Uterus (tissue), 4 donors: ENCODE measurements at places on chromosomes 7 and 10. TPM values are rescaled to one million over a fixed set of nuclear protein-coding genes. Genes with fewer than 3 reads are reported as not detected.

GPR15LG gene
- not detected for total RNA-seq

DNA sequence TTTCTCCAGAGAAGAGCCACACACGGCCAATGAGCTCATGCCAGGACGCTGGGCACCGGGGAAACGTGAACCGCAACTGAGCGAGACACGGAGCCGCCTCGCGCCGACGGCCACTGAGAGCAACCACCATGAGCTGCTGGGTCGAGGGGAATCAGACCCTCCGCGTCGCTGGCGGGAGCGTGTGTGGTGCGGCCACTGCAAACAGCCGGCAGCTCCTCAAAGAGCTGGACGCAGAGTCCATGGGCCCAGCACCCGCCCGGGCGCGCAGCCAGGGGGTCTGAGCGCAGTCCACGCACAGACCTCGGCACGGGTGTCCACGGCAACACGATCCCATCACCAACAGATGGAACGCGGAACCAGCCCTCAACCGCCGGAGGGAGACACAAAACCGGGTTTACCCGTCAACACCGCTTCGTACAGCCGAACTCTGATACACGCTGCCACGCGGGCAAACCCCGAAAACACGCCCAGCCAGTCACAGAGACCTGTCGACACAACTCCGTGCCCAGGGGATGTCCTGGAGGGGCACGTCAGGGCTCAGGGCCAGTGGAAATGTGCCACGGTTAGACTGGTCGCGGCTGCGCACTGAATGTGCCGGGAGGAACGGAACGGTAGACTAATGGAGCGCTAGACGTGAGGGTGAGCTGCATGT lies 147.1 kb downstream of the ELFN1 start:
- DNase-seq, result no peak

GRCh38 chr10:83371696-83372490 lies 767.4 kb upstream of the GHITM start:
- DNase-seq, result no peak

DNA sequence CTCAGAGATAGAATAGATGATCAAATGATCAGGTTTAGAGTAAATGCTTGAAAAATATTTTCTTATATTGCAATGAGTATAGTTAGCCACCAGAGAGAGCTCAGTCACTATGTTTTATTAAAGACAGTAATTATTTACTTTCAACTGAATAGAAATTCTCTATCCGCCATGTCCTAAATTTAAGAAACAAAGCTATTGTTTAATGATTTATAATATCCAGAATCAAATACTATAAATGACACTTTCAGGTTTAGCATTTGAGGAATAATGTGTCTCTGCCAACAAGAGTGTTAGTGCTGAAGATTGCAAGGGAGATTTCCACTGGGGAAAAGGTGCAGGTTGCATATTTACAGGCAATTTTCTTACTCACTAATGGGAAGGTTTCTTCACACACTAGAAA lies 184.7 kb downstream of the DGKB start:
- no peak for DNase-seq

CTAGE4 gene
- total RNA-seq, result not detected

LRRC61 gene
- 13.8 TPM for total RNA-seq

- no peak for DNase-seq
Observed at GRCh38 chr7:149321978-149322541, 60.1 kb downstream of the ZNF783 start.

GRCh38 chr7:143252006-143252405 lies 11.2 kb upstream of the GSTK1 start:
- no peak for DNase-seq

- no peak for DNase-seq
Observed at GRCh38 chr10:14262836-14263425, 67.8 kb downstream of the FRMD4A start.

RP9 gene
- total RNA-seq, result 18.5 TPM

DNA sequence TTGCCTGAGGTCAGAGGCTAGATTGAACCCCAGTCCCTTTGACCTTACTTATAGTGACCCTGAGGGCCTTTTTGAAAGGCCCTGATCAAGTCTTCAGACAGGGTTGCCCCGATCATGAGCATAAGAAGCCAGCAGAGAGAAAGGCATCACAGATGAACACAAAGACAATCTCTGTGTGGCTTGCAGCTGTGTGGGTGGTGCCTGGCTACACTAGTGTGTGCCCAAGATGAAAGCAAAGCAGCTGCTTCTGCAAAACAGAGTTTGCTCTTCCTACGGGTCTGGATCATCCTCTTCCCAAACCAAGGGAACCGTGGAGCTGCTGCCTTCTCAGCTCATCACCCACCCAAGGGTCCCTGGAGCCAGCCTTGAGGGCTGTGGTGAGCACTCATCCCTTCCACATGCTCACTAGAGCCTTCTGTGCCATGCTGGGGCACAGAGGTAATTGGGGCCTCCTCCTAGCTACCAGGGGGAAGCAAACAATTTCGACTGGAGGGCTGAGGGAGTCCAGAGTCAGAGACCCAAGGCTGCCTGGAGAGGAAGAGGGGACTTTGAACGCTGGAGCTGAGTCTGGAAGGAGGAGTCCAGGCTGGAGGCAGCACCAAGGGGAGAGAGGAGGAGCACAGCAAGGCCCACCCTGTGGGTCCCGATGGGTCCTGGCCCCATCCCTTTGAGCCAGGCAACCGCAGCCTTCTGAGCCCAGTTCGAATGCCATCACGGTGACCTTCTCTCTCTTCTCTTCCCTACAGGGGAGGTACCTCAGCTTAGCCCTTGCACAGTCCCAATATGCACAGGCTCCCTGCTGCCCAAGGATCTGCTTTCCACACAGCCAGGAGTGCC lies 42.3 kb downstream of the ANTXRL start:
- no peak for DNase-seq

DNA sequence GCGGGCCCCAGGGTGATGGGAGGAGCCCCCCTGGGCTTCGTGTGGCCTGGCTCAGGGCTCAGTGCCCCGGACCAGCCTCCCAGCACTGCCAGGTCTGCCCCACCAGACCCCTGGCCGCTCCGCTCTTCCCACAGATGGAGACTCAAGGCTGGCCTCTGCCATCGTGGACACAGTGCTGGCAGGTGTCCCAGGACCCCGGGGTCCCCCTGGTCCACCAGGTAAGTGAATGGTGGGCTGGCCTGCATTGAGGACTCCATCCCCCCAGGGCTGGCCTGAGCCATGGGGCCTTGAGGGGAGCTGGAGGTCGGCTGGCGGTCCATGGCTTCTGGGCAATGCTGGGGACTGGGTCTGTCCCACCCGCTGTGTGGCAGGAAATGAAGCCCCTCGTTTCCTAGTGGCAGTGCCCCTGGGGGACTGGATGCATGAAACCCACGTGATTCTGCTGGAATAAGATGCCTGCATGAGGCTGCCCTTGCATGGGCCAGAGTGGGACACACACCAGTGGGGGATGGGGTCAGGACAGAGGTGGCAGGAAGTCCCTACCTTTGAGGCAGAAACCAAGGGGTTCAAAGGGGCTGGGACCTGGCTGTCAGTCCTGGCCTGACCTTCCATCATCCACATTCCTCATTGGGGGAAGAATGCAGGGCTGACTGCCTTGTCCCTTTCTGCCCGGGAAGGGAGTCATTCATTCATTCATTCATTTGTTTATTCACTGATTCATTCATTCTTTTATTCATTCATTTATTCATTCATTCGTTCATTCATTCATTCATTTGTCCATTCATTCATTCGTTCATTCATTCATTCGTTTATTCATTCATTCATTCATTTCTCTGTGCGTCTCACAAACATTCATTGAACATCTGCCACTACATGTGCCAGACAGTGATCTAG lies 81.8 kb downstream of the MYL10 start:
- DNase-seq, result no peak

DNA sequence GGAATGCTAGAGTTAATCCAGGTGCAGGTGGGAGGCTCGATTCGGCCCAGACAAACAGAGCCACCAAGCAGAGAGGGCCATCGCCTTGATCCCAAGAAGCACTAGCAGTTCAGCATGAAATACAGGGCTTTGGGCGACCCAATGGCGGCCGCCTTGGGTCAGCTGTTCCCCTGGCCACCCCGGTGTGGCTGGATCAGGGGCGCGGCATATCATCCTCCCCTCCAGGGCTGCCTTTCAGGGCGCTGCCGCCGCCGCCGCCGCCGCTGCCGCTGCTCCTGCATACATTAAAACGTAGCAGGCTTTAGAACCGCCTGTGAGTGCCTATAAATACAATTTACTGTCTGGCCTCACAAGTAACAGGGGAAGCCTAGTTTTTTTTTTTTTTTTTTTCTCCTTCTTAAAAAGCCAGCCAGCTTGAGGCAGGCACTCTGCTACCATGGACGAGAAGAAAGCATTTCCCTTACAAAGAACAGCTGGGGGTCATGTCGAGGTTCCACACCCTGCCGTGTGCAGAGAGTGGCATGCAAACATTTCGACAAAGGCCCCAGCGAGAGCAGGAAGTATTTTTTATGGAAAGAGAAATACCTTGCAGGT lies 57.7 kb upstream of the EFCAB10 start:
- DNase-seq, result no peak

ARMC3 gene
- 51.2 TPM for total RNA-seq

GRCh38 chr10:124641282-124642087 lies 102.7 kb downstream of the FAM53B start:
- DNase-seq, result peak; percentile 64
